Mesenteric fat pad (tissue), 1 donor: ENCODE measurements at places on chromosomes 4 and X. TPM values are rescaled to one million over a fixed set of nuclear protein-coding genes. Genes with fewer than 3 reads are reported as not detected.

DNA sequence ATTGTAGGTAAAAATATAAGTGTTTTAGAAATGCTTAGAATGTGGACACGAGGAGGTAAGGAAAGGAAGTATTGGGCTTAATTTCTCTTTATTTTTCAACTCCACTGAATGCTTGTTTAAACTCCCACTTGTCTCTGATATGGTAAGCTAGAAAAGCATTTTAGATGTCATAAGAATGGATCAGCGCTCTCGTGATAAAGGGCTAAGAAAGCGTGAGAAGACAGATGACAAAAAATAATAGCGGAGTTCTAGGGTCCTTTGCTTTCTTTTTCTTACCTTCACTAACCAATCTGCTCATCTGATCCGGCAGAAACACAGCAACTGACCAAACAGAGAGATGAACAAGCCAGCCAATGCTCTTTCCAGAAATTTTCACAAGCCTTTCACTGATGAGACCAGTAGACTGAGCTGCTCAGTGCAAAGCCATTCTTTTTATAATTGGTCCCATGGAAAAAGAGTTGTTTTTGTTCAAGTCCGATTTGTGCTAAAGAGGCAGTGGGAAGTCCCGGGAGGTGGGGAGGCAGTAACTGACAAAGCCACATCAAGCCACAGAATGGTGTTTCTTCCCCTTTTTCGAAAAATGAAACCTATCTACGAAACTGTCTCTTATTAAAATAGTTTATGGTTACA, at the start of gene TASL:
Gene TASL (minus strand): TSS at position 405 of the 630 bp plus-strand sequence. CDS start 17,411 bp downstream, outside the sequence.
- no peak for DNase-seq

DNA sequence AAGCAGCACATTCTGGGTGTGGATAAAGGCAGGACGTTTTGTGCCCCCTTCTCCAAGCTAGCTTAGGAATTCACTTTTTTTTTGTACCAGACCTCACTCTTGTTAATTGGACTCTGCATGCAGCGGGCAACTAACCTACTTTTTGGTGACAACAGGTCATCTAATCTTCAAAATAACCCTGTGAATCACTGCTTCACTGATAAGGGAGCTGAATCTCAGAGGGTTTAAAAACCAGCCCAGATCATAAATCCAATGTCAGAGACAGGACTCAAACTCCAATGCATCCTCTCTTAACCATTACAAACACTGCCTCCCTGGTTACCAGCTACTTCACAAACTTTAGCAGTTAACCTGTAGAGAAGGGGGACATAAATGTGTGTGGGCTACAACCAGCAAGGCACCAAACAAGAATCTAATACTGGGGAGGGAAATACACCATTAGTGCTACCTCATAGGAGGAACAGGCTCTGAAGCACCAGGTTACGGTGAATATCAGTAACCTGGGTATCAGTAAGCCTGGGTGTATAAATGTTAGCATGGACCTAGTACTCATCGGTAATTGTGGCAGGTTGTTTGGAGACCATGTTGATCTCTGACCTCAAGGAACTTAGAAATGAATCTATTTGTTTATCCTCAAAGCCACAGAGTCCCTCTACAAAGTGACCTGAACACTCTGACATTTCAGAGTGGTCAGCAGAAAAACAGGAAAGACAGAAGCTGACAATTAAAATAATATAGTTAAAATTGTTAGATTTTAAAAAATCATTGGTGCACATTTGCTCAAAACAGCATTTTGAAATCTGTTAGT, 2.6 kb downstream of the TIFA start:
- DNase-seq = no peak

DNA sequence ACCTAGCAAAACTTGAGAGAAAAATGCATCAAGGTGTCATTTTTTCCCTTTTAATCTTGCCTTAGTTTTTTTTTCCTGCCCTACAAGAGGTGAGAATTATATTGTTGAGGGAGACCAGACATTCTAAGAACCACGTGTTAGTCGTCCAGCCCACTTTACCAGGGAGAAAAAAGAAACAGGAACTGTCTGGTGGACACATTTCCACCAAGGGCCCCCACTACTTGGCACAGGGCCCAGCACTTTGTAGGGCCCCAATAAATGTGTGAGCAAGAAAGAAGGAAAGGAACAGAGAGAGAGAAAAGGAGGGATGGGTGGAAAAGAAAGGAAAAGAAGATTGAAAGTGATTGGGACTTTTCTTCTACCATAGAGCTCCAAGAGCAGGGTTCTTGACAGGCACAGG, 3.9 kb upstream of the EGFL6 start:
- no peak for DNase-seq

GRCh38 chrX:23883737-23884354, 23.9 kb downstream of the APOO start:
- no peak for DNase-seq

GRCh38 chrX:134443020-134443419, 16.9 kb upstream of the HPRT1 start:
- DNase-seq = no peak

DNA sequence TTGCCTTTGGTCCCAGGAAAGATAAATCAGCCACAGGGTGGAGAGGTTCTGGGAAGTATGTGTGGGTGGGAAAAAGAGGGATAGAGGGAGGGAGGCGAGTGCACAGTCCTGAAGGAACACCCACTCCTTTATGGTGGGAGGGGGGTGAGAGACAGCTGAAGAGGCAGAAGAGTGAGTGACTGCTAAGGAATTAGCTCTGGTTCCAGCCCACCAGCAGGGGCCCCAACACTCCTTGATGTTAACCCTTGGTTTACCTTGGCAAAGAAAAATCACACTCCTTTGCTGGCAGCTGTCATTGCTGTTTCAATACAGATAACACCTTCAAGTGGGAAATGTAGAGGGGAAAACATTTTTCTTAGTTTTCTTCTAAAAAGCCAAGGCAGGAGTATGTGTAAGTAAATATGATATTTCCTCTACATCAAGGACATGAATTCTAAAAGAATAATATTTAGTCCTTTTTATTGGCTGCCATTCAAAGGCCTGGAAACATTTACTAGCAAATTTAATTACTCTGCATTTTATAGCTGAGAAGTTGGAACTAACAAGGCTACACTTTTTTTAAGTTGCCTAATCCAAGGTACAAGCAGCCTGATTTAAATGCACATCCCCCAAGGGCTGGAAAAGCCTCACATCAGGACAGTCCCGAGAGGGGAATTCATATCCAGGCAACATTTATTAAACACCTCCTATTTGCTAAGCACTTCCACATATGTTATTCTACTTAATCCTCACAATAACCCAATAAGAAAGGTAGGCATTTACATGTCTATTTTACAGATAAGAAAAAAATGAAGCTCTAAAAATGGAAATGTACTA, 81.7 kb downstream of the HS6ST2 start:
- DNase-seq = no peak

- DNase-seq = no peak
Measured at GRCh38 chr4:125313497-125313896, 1.3 kb upstream of the FAT4 start.

GRCh38 chr4:93827272-93827947, 1.1 kb upstream of the ATOH1 start:
- no peak for DNase-seq

DNA sequence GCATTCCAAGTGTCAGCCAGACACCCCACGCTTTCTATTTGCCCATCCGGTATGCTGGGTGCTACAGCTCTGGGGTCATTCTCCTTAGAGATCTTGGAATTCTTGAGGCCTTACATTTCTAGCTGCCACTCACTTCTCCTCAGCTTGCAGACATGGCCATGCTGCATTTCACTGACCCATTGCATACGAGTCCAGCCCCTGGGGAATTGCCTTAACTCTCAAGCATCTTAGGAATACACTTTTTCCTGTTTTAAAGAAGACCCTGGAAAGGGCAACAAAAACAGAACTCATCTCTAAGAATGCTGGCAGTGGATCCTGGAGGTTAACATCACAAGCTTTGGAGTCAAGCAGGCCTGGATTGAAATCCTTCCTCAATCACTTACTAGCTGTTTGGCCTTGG, 122.0 kb upstream of the LNX1 start:
- DNase-seq = no peak

- no peak for DNase-seq
Measured at GRCh38 chr4:73161527-73162185, 92.1 kb upstream of the COX18 start.

GRCh38 chr4:23945451-23946017, 55.7 kb upstream of the PPARGC1A start:
- no peak for DNase-seq

- DNase-seq = no peak
Measured at GRCh38 chr4:72529148-72529822, 39.7 kb downstream of the ADAMTS3 start.

DNA sequence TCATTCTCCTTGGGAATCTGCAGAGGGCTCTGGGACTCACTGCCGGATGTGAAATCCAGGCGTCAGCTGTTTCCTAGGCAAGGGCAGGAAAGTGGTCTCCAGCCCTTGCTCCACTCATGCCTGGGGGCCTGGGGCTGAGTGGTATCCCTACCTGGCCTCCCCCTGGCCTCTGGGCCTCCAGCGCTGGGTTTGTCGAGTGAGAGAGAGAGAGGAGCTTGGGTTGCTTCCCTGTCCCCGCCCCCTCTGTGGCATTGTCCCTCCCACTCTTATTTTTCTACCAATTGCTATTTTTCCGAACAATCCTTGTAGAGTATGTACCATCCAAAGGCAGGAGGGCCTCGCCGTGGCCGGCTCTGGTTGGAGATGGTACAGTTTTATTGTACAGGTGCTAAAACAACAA, 53.1 kb downstream of the ELF4 start:
- no peak for DNase-seq

DNA sequence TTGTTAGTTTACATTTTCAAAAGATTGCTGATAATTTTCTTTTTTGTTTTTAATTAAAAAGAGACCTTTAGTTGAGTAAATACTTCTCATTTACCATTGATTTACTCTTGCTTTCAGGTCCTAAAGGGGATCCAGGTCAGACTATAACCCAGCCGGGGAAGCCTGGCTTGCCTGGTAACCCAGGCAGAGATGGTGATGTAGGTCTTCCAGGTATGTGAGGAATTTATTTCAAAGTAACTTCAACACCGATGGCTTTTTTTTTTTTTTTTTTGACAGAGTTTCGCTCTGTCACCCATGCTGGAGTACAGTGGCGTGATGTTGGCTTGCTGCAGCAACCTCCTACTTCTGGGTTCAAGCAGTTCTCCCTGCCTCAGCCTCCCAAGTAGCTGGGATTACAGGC, 135.1 kb downstream of the IRS4 start:
- DNase-seq = no peak

DNA sequence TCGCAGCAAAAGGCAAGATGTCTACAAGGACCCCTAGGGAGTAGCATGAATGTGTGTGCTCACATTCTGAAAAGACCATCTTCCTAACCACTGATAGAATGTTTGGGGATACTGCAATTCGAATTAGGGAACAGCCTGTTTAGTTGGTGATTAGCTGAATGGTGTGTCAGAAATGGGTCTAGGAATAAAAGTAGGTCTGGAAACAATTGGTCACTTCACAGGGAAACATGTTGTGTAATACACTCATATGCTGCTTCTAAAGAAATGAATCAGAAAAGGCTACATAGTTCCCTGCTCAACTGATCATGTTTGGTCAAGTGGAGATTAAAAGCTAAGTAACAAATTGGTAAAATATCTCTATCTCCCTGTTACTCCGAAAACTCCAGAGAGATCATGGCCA, 2362.4 kb upstream of the TENM3 start:
- no peak for DNase-seq

GRCh38 chr4:138918169-138918869, 97.3 kb upstream of the NOCT start:
- no peak for DNase-seq

- no peak for DNase-seq
Measured at GRCh38 chr4:10687526-10687925, 3.0 kb upstream of the CLNK start.

- no peak for DNase-seq
Measured at GRCh38 chr4:149176039-149176438, 639.6 kb downstream of the IQCM start.

- no peak for DNase-seq
Measured at GRCh38 chr4:38491854-38492478, 172.0 kb upstream of the KLF3 start.

DNA sequence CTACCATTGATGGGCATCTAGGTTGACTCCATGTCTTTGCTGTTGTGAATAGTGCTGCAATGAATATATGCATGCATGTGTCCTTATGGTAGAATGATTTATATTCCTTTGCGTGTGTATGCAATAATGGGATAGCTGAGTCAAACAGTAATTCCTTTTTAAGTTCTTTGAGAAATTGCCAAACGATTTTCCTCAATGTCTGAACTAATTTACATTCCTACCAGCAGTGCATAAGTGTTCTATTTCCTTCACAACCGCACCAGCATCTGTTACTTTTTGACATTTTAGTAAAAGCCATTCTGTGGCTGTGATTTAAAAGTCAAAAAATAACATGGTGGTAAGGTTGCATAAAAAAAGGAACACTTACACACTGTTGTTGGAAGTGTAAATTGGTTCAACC, 103.1 kb upstream of the FAM47B start:
- DNase-seq = no peak

- no peak for DNase-seq
Measured at GRCh38 chrX:39309721-39310152, 508.5 kb downstream of the MID1IP1 start.

- no peak for DNase-seq
Measured at GRCh38 chrX:115583496-115584004, 22.6 kb downstream of the PLS3 start.

Gene ALB
- total RNA-seq = 0.48 TPM

Gene UNC5C
- total RNA-seq = 0.35 TPM

Gene NPY2R
- not detected for total RNA-seq

Gene UTP3
- total RNA-seq = 26.1 TPM

Gene BST1
- total RNA-seq = 21.8 TPM

Gene OTC
- not detected for total RNA-seq

Gene CT45A5
- total RNA-seq = not detected

Gene TMSB15A
- not detected for total RNA-seq

Gene TLR2
- total RNA-seq = 81.6 TPM

Gene ARL9
- total RNA-seq = not detected

Gene ZFP42
- total RNA-seq = not detected

Gene ANK2
- 97.0 TPM for total RNA-seq

Gene LRP2BP
- total RNA-seq = 0.64 TPM

Gene LRCH2
- total RNA-seq = 2.6 TPM
